Renal cortex interstitium (tissue), 15 donors: ENCODE measurements at places on chromosomes 1 and 21. TPM values are rescaled to one million over a fixed set of nuclear protein-coding genes. Genes with fewer than 3 reads are reported as not detected.

DNA sequence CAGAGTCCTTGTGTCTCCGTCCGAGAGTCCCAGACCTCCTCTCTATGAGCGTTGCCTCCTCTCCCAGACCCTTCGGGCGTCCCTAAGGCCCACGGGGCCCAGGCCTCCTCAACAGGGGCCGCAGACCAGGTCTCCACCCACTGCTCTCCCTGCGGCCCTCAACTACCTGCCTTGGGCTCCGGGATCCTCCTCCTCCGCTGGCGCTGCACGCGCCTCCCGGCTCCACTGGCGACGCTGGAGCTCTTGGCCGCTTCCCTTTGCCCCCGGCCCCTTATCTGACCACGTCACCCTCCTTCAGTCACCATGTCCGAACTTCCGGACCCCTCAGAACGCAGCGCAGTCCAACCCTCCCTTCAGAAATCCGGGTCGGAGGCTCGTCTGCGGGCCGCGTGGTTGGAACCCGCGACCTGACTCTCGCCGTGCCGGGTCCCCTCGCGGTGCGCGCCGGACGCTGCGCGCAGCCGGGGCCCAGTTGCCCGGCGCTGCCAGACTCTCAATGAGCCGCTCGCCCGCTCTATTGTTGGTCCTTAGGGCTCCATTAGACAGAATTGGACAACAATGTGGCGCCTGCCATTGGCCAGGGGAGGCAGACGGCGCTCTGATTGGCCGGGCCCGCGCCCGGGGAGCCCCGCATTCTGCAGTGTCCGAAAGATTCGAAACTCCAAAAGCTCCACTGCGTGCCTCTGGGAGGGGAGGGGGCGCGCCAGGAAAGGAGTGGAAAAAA lies at the start of gene DMRTA2:
Gene DMRTA2 (minus strand): TSS at position 498 of the 724 bp plus-strand sequence. CDS start 1,907 bp downstream, outside the sequence.
- DNase-seq = no peak

The NUF2 gene
- polyA plus RNA-seq = 35.9 TPM

DNA sequence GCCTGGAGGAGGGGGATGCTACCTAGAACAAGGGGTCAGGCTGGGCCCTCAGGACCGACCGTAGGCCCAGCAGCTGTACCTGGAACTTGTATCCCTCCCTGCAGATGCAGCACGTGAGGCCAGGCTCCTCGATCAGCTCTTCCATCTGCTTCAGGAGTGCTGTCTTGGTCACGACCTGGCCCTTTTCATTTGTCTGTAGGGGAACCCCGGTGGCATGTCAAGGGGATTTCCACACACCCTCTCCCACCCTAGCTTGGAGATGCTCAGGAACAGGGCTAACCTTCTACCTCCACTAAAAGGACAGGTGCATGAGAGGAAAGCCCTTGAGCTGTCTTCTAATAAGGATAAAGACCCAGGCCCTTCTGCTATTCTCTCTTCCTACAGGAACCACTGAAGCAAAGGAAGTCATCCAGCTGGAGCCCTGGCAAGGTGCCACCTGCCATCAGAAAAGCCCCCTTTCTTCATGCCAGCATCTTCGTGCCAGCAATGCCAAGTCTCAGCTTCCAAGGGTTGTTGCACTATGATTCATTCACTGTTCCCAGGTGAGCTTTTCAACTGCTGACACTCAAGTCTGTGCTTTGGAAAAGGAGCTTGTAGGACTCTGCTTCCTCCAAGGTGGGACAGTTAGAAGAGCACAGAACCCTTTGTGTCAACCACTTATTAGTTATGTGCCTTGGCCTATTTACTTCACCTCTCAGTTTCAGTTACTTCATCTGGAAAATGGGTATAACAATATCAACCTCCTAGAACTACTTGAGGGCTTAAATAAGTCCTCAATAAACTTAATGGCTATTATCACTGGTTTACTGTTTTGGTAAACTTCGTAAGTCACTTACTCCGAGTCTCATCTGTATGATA lies 122.1 kb downstream of the UBR4 start:
- no peak for DNase-seq

- no peak for DNase-seq
These were observed 4.8 kb upstream of the MYOG start for GRCh38 chr1:203090421-203091198.

- no peak for DNase-seq
These were observed 8.9 kb upstream of the LEMD1 start for GRCh38 chr1:205430696-205431305.

DNA sequence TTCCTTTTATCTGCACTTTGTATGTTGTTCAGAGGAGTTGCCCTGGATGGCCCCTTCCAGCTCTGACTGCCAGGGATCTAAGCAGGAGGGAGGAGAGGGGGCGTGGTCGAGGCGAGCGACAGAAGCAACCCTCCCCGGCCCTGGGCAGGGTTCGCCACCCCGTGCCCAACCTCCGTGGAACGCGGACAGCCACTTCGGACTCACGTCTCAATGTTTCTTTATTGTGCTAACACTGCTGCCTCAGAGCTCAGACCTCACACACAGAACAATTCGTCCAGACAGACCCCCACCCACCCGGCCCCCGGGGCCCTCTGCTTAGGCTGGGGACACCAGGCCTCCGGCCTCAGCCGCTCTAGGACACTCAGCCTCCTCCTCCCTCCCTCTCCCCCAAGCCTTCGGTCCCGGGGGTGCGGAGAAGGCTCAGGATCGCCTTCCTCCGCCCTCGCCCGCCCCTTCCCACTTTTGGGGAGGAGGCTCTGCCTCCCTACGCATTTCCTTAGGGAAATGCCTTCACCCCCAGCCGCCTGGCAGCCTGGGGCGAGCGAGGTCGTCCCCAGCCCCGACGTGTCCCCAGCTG lies 8.3 kb downstream of the VSIG8 start:
- no peak for DNase-seq

- no peak for DNase-seq
These were observed 10.1 kb downstream of the ZC3H12A start for GRCh38 chr1:37484325-37485051.

- DNase-seq = peak; percentile 42
These were observed 603.5 kb upstream of the ADAMTS5 start for GRCh38 chr21:27570306-27570868.

The ROR1 gene
- 35.7 TPM for polyA plus RNA-seq

GRCh38 chr1:92273039-92273438 lies 25.7 kb downstream of the GLMN start:
- DNase-seq = no peak

- no peak for DNase-seq
These were observed 13.5 kb downstream of the GSTM5 start for GRCh38 chr1:109725510-109725909.

GRCh38 chr1:1922956-1923833 lies 4.1 kb upstream of the TMEM52 start:
- no peak for DNase-seq

DNA sequence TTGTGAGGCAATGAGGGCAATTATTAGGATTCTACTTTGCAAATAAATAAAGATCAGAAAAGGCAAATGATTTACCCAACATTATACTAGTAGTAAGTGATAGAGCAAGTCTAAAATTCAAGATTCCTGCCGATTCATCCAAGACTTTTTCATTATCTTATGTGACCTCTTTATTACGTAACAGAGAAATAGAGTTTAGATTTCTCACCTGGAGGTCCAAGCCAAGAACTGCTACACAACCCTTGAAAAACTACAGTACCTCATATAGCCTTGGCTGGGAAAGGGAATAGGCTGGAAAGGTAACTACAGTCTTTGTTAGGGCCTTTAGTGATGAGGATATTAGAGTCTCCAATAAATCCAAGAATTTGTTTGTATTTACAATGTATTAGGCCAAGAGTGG lies 13.3 kb downstream of the EEIG2 start:
- DNase-seq = no peak

DNA sequence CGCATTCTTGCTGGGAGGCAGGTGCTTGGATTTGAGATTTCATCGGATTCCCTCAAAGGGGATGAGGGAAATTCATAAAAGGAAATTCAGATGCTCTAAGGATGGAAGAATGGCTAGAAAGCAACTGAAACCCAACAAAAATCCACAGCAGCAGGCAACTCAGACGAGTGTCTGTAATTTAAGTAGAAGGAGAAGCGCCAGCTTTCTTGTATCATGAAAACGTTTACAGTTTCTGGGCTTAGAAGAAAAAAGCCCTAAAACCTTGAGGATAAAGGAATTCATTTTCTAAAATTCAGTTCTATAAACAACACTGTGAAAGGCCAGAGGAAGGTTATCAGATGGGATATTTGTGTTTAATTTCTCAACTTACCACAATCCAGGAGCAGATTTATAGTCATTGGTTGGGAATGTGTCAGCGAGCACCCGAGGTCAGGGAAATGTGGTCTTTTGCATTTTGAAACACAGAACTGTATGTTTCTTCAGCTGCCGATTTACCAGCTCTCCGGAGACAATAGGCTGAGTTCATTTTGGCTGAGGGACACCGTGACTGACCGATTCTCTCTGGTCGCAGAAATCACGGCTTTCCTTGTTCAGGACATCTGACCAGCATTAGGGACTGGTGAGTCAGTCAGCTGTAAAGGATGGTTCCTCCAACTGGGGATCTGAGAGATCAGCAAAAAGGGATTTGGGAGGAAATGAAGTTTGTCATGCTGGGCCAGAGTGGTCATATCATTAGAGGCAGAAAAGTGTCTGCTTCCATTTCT lies 111.6 kb upstream of the ERRFI1 start:
- peak; percentile 70 for DNase-seq

GRCh38 chr21:28971171-28971570 lies 21.5 kb downstream of the LTN1 start:
- no peak for DNase-seq

DNA sequence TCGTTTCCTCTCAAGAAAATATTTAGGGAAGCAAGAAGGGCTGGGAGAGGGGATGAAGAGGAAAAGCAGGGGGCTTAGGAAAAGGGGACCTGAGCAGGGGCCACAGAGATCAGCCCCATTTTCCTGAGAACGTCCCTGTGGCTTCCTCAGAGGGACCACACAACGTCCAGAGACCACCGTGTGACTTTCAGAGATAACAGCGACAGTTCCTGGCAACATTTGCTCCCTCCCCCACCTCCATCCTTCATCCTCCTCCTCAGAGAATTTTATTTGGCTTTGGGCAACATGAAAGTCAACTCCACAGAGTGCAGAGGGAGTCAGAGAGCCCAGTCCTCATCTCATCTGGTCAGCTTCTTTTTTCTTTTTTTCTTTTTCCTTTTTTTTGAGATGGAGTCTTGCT lies 50.9 kb downstream of the RUNX1 start:
- no peak for DNase-seq

The ATP1A2 gene
- polyA plus RNA-seq = 4.9 TPM

DNA sequence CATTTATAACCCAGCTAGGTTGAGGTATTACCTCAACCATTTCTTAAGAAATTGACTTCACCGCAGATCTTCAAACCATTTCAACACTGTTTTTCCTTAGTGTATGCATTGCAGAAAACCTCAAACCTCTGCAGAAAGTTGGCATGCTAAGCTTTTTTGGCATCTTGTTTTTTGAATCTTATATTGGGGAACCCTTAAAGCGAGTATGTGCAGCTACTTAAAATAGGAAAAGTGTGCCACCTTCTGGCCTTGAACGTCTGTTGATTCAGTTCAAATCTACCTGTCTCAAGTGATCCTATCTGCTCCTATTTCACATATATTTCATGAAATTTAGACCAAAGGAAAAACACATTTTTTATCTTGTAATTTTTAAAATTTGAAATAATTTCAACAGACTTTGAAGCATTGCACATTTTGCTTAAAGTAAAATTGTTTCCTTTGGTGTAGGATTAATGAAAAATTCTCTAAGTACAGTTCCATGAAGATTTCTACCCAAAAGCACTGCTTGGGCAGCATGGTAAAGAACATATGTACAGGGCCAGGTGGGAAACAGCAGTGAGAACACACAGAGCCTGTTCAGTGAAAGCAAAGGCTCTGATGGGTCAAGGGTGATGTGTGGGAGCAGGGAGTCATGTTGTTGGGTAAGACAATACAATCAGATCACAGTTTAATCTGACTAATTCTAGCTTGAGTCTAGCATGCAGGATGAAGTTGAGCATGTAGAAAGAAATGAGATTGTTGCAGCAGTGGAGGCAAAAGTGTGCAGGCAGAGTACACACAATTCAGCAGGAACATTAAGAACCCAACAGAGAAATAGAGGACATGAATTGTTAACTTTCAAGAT lies 17.2 kb downstream of the HENMT1 start:
- DNase-seq = no peak

DNA sequence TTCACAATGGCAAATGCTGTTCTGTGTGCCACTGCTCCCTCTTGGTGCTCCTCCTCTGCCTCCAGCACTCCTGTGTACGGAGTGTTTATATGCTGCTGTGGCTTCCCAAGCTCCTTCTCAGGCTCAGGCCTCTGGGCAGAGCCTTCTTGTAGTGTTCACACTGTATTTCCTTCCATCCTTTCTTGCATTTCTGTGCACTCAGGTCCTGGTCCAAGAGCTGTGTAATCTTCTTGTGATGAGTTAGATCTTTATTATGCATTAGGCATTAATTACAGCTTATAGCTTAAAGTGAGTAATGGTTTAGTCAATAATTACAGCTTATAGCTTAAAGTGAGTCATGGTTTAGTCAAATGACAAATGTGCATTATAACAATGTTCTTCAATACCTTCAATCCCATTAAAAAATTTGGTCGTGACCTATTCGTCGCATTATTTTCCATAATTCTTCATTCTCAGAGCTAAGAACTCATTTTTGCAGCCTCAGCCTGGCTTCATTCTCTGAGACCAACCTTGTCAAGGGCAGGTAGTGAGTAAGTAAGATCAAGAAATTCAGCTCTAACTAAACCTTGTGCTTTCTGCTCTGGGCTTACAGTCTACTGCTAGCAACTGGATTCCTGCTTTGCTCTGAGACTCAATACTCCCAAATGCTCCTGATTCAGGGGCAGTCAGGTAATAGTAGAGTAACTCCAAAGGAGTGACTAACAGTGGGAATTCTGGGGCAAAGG lies 154.5 kb upstream of the SPAG17 start:
- DNase-seq = no peak

DNA sequence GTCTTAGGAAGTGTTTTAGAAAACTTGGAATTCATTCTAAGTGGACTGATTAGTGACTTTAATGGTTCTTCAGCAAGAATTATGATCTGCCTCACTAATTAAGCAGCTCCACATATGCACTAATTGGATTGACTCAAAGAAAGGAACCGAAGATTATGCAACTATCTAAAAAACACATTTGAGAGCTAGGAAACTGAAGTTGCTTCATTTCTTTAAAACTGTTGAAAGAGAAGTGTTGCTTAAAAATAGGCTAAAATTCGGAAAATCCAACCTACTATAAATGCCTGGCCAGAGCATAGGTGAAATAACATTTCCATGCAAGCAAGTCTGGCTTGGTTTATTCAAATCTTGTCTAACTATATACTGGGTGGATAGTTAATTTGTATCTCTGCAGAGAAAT lies 502.9 kb upstream of the ZRANB2 start:
- DNase-seq = no peak

The LAD1 gene
- polyA plus RNA-seq = 26.9 TPM

DNA sequence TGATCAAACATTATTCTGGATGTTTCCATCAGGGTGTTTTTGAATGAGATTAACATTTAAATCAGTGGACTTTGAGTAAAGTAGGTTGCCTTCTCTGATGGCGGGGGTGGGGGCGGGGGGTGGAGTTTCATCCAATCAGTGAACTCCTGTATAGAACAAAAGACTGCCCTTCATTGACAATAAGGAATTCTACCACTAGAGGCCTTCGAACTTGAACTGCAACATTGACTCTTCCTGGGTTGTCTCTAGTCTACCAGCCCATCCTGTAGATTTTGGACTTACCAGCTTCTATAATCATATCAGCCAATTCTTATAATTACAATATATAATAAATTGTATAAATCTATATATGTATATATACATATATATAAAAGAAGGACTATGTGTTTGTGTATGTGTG lies 520.4 kb upstream of the CXADR start:
- no peak for DNase-seq
